ENCODE measurements at places on chromosomes 3 and 15.
A peak's percentile ranks its signal among the peaks of the same experiment; 100 is the strongest.

GRCh38 chr3:59381282-59381681 lies 331.5 kb upstream of the CFAP20DC start:
- no peak for DNase-seq

DNA sequence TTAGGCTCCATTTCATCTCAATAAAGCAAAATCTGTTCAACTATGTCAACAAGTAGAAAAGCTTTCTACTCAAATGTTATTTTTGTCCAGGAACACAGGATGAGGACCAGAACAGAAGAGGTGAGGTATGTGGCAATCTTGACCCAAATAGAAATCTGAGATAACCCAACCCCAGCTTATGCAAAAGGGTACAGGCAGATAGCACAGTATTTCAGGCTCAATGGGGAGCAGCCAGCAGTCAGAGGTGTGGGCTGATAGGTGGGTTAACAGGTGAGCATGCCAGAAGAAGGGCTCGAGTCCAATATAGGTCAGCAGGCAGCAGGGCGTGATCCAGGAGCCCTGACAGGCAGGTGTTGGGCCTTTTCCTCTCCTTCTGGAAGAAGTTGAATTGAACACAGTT lies 281.2 kb upstream of the NR2F2 start:
- no peak for DNase-seq

- DNase-seq: no peak
Observed at GRCh38 chr3:177554895-177555759, 357.8 kb upstream of the TBL1XR1 start.

- DNase-seq: no peak
Observed at GRCh38 chr3:72782521-72782920, 65.7 kb downstream of the SHQ1 start.

DNA sequence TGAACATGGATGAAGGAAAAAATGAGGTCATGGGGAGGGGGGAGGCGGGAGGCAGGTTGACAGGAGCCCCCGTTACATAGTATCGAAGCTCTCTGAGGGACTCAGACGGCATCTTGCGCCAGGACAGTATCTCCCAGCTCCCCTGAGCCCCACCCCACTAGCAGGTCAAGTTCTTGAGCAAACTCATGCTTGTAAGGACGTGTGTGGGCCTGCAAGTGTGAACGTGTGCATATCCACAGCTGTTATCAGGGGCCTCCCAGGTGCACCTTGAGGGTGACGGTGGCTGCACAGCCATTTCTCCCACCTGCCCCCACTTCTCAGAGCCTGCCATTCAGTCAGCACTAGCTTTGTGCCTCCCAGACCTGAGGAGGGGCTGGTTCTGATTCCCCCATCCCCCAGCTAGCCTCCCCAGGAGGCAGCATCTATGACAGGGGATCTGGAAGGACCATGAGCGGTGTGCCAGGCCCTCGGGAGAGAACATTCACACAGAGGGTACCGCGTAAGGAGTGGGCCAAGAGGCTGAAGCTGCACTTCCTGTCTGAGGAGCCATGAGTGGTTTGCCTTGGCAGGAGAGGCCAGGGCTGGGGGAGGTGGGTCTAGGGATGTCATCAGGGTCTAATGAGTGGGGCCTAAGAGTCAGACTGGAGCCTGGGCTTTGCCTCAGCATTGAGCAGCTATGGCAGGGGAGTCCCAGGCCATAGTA lies 2.9 kb downstream of the SEMA3F start:
- no peak for DNase-seq

DNA sequence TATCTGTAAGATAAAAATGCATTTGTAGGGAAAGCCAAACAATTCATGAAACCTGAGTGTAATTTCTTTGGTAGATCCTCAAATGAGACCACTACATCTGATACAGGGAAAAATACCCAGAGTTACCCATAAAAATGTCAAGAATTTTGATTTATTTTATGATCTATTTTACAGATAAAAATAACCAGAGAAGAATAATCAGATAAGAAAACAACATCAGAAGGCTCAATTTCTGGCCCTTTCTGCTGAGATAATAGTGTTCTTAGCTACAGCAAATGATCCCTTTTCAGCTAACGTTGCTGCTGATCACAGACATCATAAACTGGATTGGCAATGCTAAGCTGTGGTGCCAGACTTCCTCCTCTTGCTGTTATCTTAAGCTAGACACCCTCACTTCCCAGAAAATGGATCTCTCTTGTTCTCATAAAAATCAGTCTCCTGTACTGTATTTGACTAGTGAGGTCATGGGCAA lies 21.3 kb upstream of the TMEM108 start:
- no peak for DNase-seq

DNA sequence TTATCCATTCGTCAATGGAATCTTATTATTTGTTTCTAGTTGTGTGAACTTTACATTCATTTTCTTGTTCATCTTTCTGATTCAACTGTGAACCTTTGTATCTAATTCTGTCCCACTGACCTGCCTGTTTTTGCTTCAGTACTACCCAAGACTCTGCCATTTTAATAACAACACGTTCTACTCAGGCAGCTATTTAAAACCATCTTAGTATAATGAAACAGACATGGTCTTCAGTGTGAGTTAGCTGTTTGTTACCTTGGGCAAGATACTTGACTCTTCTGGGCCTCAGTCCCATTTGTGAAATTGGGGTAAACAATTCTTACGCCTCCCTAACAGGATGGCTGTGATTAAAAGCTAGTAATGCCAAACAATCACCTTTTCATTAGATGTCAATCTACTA lies 1.6 kb downstream of the BTBD1 start:
- no peak for DNase-seq

GRCh38 chr3:65246561-65246960 lies 558.8 kb upstream of the ADAMTS9 start:
- no peak for DNase-seq

GRCh38 chr15:55770261-55770660 lies 27.3 kb upstream of the PRTG start:
- no peak for DNase-seq

- no peak for DNase-seq
Observed at GRCh38 chr15:80474224-80475215, 70.3 kb downstream of the ARNT2 start.

DNA sequence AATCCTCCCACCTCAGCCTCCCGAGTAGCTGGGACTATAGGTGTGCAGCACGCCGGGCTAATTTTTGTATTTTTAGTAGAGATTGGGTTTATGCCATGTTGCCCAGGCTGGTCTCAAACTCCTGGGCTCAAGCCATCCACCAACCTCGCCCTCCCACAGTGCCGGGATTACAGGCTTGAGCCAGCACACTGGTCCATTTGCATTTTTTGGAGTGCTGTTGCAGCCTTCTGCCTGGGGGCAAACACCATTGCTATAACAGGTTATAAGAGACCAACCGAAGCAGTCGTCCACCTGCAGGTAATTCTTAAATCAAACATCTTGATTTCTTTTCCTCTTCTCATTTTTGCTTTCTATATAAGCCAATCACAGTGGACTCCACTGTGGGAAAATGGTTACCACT lies 27.7 kb downstream of the ACKR4 start:
- no peak for DNase-seq

GRCh38 chr3:165212580-165212979 lies 16.4 kb upstream of the SLITRK3 start:
- DNase-seq: no peak

DNA sequence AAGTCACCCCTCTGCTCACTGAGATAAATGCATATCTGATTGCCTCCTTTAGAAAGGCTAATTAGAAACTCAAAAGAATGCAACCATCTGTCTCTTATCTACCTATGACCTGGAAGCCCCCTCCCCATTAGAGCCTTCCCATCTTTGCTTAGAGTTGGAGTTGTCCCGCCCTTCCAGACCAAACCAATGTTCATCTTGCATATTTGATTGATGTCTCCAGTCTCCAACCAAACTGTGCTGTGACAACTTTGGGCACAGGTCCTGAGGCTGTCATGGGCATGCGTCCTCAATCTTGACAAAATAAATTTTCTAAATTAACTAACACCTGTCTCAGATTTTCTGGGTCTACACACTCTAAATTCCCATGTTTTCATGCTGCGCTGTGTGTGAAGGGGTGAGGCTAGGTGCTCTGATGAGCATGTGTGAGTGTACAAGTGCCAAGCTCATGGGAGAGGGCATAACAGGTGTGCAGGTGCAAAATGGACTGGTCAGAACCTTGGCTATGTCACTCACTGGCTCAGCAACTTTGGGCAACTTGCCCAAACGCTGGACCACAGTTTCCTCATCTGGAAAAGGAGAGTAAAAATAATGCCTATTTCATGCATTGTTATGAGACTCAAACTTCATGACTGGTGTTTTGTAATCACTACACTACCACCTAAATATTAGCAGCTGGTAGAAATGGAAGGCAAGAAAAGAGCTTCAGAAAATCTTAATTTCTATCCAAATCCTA lies 7.2 kb downstream of the DAPK2 start:
- no peak for DNase-seq

- no peak for DNase-seq
Observed at GRCh38 chr3:113721636-113722035, 24.4 kb downstream of the NAA50 start.

GRCh38 chr3:194367992-194368841 lies 1.3 kb downstream of the LRRC15 start:
- no peak for DNase-seq

- no peak for DNase-seq
Observed at GRCh38 chr3:181913254-181913653, 201.5 kb downstream of the SOX2 start.

DNA sequence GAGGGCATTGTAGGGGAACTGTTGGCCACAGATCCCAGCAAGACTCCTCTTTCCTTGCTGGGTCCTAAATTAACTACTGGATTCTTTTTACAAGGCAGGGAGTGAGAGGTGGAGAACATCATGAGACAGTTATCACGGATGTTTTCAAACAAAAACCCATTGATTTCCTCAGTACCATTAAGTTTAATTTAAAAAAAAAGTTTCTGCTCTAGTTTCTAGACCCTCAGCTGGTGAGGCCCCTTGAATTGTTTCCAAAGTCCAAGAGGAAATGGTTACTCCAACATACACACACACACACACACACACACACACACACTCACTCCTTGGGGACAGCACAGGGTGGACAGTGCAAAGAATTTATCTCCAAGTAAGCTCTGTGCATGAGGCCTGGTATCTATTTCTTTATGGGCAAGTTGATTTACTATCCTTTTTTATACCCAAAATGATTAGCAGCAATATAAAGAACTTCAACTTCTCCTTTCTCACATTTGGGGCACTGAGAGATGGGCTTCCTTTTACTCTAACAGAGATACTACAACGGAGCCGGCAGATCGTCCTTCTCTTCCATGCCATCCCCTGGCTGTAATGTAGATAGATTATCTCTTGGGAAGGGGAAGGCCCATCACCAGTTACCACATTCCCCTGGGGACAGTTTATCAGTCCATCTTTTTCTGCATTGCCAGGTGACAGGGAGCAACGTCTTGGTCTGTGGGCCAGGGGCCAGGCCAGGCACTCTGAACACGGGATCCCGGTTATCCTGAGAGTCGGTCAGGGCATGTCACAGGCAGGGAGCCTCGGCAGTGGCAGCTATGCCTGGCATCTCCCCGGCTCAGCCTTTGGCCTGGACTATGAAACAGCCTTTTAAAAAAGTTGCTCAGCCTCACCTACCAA lies 54.7 kb downstream of the CORO2B start:
- DNase-seq: no peak

DNA sequence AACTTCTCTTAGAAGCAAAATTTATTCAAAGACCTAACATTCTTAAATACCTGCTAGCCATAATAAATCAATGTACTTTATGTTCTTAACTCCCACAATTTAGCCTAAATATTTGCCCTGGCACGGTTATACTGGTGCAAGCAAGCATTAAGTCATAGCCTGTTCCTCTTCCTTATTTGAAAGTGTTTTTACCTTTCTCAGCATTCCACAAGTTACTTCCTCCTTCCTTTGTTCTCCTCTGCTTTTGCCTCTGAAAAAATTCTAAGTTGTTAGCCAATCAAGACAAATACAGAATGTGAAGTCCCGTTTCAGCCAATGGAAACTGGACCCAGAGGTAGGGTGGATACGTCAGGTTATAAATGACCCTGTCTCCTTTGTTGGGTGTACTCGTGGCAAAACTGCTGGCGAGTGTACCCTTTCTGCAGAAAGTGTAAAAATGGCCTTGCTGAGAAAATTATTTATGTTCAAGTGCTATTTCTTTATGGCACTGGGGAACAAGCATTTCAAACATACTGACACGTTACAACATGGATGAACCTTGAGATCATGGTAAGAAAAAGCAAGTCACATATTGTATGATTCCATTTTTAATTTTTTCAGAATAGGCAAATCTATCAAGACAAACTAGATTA lies 3.1 kb upstream of the TATDN2 start:
- DNase-seq: no peak

- DNase-seq: no peak
Observed at GRCh38 chr15:93089727-93090305, 805 bp upstream of the RGMA start.

DNA sequence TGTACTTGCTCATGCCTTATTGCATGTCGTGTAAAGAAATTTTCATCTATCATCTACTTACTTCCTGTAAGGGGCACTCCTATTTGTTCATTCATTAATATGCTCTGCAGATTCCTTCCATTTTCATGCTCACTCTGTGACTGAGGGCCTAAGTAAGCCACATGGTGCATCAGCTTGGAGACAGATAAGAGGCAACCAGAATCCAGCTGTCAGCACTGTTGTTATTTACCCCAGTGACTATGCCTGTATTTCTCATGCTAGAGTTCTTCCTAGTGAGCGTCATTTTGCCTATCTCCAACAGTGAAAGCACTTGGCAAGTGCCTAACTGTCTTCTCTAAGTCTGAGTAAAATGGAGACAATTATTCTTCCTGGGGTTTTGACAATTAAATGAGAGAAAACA lies 124.8 kb upstream of the ABI3BP start:
- no peak for DNase-seq

DNA sequence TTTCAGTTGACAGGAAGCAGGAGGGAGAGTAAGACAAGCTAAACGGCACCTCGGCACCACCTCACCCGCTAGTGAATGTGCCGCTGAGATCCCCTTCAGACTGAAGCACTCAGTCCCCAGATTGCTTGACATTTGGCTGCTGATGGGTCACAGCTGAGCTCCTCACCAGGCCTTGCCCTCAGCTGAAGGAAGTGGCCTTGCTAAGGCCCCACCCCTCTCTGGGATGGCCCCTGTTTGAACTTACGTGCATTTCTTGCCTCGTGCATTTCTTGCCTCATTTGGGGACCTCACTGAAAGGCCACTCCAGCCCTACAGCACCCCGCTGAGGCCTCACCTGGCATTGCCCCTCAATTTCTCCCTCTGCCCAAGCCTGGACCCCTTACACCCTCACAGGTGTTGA lies 39.8 kb downstream of the EOGT start:
- no peak for DNase-seq

DNA sequence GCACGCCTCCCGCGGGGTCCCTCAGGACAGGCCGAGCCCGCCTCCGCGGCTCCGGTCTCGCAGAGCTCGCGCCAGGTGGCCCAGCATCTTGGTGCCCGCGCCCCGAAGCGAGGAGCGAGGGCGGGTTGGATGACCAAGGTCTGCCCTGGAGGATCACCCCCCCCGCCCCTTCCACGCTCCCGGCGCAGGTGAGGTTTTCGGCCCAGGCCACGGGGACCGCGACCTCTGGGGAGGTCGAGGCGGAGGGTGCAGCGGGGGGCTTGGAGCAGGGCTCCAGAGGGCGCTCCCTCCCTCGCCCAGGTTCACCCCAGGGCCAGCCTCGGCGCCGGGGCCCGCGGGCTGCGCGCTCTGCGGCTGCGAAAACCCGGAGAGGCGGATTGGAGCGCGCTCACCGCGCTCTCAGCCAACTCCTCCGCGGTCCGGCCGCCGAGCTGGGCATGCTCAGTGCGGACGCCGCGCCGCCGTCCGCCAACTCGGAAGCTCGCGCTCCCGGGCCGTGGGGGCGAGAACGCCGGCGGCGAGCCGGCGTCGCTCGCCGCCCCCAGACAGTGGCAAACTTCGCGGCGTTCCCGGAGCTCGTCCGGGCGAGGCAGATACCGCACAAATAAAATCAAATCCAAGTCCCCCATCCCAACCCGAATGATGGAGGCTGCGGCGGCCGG lies at the start of gene MED12L:
TSS of gene MED12L (plus strand) at position 438 of the 662 bp plus-strand sequence. CDS start 1,263 bp downstream, outside the sequence.
- peak; percentile 47 for DNase-seq
